ENCODE measurements at places on chromosomes 6 and 20. TPM values are rescaled to one million over a fixed set of nuclear protein-coding genes. Genes with fewer than 3 reads are reported as not detected.

DNA sequence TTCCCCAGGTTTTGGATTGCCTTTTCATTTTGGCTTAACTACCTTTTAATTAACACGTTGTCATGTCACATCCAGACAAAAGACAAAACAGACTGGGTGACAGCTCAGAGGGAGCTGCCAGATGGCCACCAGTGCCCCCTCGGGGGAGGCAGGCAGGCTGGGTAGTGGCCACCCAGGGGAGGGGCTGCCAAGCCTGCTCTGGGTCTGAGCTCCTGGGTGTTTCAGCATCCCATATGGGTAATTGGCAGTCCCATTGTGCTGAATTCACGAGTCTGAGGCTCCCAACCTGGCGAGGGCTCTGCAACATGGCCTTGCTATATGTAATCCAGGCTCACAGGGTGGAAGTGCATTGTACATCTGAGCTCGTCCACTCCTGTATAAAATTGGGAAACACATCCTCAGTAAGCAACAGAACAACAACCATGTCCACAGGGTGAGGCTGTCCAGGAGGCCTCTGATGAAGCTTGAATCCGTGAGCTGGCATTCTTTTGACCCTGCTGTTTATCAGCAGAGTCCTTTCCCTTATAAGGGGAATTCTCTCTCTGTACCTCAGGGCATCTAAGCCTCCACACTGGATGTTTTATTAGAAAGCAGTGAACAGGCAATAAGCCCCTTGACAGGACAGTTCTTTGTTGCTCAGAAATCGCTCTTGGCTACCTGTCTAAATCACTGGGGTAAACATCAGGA is 111.7 kb upstream of the SLC22A23 start:
- DNase-seq = no peak

DNA sequence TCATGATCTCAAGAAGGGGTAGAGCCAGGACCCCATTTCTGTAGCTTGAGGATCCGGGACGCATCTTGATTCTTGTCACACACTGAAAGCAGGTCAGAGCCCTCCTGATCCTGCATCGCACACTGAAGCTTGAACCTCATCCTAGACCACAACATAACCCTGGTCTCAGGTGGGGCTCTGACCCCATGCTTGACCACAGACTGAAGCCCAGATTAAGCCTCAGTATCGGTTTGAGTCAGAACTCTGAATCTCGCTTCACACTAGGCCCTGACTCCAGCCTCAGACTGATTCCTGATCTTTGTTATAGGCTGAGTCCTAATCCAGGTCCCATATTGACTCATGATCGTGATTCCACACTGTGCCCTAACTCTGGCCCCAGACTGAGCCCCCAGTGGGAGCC is 8.5 kb upstream of the RSPO4 start:
- no peak for DNase-seq

HLA-B gene
- total RNA-seq = 379 TPM

- DNase-seq = no peak
Measured at GRCh38 chr6:14598017-14598864, 480.7 kb downstream of the CD83 start.

ALDH8A1 gene
- total RNA-seq = 0.20 TPM

DNA sequence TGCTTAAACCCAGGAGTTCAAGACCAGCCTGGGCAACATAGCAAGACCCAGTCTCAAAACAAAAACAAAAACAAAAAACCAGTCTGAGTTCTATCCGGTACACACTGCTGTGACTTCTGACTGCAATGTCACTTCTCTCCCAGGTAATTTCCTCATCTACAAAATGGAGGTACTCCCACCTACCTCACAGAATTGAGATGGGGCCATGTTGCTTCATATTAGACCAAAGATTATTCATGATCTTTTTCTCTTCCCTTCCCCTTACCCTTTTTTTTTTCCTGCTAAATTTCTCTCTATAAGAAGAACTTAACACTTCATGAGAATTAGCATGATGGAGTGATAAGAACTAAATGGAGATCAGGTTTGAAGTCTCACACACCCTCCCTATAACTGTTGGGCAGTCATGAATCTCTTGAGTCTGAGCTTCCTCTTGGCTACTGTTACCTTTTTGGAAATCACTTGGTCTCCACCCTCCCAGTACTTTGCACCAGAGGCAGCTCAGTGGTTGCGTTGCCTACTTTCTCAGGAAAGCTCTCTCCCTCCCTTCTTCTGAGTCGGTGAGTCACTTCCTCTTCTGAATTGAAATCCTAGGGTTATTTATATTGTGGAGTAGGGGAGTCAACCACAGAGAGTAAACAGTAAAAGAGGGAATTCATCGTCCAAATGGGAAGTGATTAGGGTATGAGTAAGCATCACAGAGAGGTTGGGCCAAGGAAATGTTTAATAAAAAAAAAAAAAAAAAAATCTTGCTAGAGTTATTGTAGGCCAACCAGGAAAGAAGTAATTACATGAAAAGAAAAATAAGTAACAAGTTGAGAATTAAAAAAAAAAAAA is 59.9 kb upstream of the MAP7 start:
- peak; percentile 100 for DNase-seq

MOG gene
- total RNA-seq = not detected

DNA sequence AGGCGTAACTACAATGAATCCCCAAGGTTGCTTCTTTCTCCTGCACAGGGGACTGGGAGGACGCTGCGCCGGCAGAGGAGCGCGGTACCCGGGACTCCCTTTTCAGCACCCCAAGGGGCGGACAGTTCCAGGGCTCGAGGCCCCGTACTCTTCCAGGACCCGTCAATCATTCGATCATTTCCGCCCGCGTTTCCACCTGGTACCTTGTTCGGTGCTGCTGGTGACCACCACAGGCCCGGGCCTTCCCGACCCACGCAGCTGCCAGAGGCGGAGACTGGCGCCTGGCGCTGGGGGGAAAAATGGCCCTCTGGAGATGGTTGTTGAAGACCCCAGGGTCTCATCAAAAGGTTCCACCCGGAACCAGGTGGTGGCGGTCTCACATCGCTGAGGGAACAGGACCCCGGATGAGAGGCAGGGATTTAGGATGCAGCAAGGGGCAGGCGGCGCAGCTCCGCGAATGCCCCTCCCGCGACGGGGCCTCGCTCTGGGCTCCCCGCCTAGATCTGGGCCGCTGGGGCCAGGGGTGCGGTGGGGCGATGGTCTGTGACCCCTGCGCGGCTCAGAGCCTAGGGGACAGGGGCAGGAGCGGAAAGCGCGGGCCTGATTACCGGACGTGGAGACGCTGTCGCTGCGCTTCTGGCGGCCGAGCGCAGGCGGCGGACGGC is 744 bp downstream of the VSX1 start:
- DNase-seq = no peak

GRCh38 chr6:107716688-107717089 is 107.4 kb downstream of the SCML4 start:
- peak; percentile 4 for DNase-seq

- DNase-seq = no peak
Measured at GRCh38 chr6:91697010-91697695, 1110.3 kb upstream of the MAP3K7 start.

GRCh38 chr6:89932245-89932802 is 38.1 kb downstream of the GJA10 start:
- no peak for DNase-seq

FRS3 gene
- total RNA-seq = 2.0 TPM

- DNase-seq = peak; percentile 22
Measured at GRCh38 chr6:84428300-84428907, 201.0 kb upstream of the CEP162 start.

MYBL2 gene
- 13.6 TPM for total RNA-seq

POU3F2 gene
- total RNA-seq = 0.61 TPM

GRCh38 chr20:61753987-61754956 is 311.4 kb downstream of the TAF4 start:
- DNase-seq = no peak

DNA sequence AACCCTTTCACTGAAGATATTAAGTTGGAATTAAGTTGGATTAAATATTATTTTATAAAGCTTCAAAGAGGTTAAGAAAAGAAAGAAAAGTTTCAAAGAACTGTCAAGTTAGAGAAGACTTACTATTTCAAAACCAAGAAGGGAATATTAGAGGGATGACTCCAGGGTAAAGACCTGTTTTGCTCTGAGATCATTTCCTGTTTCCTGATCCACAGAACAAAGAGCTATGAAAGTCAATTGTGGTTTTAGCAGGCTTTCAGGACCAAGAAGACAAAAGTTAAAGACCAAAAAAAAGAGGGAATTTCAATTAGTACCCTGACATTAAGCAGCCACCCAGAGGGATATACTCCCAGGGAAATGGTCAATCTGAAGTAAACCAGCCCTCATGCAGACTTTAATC is 19.4 kb downstream of the ESF1 start:
- DNase-seq = no peak

DNA sequence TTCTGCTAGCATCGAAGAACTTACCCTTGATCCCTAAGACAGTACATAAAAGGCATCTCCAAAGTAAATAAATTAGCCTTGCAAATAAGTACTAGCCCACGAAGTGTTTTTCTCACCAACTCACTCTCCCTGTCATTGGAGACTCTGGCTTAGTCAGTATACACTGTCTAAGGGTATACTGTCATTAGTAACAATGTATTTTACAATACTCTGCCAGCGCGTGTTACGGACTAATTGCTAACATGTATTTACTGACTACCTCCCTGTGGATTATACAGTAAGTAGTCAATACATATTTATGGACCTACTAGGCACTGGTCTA is 72.1 kb downstream of the NFATC2 start:
- no peak for DNase-seq
